ENCODE measurements at places on chromosomes 7 and 10. TPM values are rescaled to one million over a fixed set of nuclear protein-coding genes. Genes with fewer than 3 reads are reported as not detected.

The CNTNAP2 gene
- 2.7 TPM for polyA plus RNA-seq

The NUTM2B gene
- polyA plus RNA-seq, result not detected

The ANKRD26 gene
- 2.2 TPM for polyA plus RNA-seq

The VPS37D gene
- 0.28 TPM for polyA plus RNA-seq

The DPY19L1 gene
- 20.0 TPM for polyA plus RNA-seq

The LIPK gene
- polyA plus RNA-seq, result not detected

The DENND2A gene
- polyA plus RNA-seq, result 20.5 TPM

The FEZF1 gene
- polyA plus RNA-seq, result not detected

The PSD gene
- 4.6 TPM for polyA plus RNA-seq

The NRG3 gene
- 0.04 TPM for polyA plus RNA-seq

The HHEX gene
- 14.6 TPM for polyA plus RNA-seq

The AOC1 gene
- not detected for polyA plus RNA-seq

The HYAL4 gene
- polyA plus RNA-seq, result not detected

The GPR85 gene
- 0.13 TPM for polyA plus RNA-seq

The SORCS3 gene
- 0.07 TPM for polyA plus RNA-seq

The LRIT1 gene
- not detected for polyA plus RNA-seq

The SRGN gene
- polyA plus RNA-seq, result 67.3 TPM

The SCD gene
- polyA plus RNA-seq, result 21.1 TPM

The CDK14 gene
- polyA plus RNA-seq, result 12.6 TPM

The ABCC2 gene
- 0.63 TPM for polyA plus RNA-seq

The ZPBP gene
- polyA plus RNA-seq, result not detected

The TSC22D4 gene
- polyA plus RNA-seq, result 40.4 TPM

The GIMAP1 gene
- 6.2 TPM for polyA plus RNA-seq

The FANK1 gene
- polyA plus RNA-seq, result 5.4 TPM

The SFTPA1 gene
- polyA plus RNA-seq, result not detected

The EBLN1 gene
- polyA plus RNA-seq, result not detected

The MINDY4 gene
- polyA plus RNA-seq, result 8.4 TPM

All from ovary (tissue), 10 donors.